NCI-H226 (cell line): ENCODE measurements at places on chromosomes 4 and X.

DNA sequence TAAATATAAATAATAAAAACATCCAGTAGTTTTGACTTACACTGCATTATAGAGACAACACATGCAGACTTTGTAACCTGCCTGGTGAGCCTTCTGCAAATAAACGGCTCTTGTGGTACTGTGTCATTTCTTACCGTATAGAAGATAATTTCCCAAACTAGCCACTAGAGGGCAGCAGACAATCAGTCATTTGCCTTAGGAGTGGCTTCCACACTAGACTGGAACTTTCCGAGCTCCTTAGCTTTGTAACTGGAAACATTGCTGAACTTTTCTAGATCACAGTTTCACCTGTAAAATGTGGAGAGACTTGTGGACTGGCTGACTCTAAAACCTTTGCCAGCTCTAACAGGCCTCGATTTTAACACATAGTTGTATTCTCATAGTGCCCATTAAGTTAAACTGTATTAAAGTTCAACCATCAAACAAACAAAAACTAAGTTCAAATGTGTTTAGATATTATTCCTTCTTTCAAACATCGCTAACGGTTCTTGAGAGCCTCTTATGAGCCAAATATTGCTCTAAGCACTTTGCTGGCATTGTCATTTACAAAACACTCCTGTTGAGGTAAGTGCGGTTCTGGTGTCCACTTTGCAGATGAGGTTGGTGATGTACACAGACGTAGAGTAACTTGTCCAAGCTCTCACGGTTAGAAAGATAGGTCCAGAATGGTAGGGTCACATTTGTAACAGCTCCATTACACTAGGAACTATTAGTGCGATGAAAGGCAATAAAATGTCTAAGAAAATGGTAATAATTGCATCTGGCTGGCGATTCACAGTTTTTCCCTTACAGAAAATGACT is 345.5 kb downstream of the ANK2 start:
- peak; percentile 35 for DNase-seq

- DNase-seq, result no peak
These were observed 274.9 kb downstream of the GASK1B start for GRCh38 chr4:157897855-157898370.

- no peak for DNase-seq
These were observed 2.4 kb upstream of the MORF4L2 start for GRCh38 chrX:103688946-103689345.

GRCh38 chr4:184624972-184625554 is 24.2 kb downstream of the CASP3 start:
- DNase-seq, result no peak

DNA sequence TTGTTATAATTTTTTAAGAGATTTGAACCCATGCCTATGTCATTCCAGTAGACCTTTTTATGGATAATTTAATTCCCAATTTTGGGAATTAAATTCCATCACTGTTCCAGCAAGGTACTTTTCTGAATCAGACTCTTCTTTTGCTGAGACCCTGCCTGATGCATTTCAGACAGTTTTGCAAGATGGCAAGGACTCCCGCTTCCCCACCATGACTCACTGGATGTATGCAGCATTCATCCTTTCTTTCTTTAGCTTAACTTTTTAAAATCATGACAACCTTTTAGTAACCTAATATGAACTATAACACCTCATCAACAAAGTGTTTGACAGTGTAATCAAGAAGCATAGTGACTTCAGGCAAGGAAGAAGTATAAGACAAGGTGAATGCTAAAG is 178.1 kb upstream of the LEF1 start:
- no peak for DNase-seq

GRCh38 chr4:1978741-1979476 is 29.9 kb downstream of the NELFA start:
- DNase-seq, result no peak

GRCh38 chrX:50978920-50979682 is 68.6 kb downstream of the BMP15 start:
- no peak for DNase-seq

DNA sequence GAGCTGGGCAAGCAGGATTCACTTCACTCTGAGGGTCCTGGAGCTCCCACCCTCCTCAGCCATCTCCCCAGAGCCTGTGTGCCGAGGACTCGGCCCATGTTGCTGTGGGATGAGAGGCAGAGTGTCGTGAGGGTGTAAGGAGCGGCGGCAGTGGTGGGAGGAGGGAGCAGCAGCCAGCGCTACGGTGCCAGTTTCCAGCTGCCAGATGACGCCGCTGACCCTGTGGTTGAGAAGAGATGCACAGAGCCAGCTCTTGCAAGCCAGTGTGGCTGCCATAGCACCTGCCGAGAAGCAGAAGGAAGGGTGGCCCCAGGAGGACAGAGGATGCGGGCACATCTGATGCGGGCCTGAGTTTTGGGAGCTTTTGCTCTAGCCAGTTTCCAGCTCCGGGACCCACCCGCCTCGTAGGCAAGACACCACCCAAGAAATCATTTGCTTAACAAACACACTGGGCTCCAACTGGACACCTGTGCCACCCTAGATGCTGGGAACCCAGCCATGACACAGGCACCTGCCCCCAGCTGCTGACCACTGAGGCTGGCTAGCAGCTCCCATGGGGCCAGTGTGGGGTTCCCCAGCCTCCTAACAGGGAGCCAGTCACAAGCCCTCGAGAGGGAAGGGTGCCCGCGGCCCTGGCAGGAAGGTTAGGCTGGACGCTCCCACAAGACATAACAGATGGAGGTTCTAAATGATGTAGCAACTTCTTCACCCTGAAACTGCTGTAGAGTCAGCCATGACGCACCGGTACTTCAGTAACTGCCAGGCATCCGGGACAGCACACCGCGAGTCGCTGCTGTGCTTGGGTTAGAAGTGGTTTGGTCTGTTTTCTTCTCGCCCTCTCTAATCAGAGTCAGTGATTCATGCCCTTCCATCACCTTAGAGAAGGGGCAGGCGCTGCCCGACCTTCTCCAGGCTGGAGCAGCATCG is 8.9 kb downstream of the MSANTD1 start:
- DNase-seq, result peak; percentile 47

DNA sequence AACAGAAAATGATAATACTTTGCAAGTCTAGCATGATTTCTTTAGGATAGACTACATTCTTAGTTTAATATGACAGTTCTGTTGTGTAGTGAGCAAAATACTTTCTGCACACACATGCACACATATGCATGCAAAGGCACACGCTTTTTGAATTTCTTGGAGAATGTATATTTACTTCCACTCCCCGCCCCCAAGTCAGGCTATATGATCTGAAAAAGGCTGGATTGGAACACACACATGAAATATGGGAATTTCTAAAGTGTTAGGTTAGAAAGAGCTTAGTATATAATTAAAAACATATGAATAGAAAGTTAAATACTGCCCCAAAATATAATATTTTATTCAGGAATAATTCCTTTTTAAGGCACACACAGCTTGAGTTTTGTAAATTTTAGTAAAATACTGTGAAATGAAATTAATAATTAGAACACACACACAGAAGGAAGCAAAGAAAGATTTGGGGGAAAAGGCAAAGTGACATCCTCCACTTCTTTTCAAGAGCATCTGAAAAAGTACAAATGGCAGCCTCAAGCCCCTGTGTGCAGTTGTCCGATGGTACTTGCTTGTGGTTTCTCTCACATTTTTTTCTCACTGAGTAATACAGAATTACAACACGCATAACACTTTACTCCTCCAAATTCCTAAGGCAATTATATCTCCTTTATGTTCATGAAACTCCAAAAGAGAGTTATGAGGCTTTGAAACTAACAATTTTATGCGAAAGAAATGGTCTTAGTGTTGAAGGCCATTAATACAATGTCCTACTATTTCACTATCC is 228.9 kb upstream of the ETNPPL start:
- DNase-seq, result peak; percentile 64

DNA sequence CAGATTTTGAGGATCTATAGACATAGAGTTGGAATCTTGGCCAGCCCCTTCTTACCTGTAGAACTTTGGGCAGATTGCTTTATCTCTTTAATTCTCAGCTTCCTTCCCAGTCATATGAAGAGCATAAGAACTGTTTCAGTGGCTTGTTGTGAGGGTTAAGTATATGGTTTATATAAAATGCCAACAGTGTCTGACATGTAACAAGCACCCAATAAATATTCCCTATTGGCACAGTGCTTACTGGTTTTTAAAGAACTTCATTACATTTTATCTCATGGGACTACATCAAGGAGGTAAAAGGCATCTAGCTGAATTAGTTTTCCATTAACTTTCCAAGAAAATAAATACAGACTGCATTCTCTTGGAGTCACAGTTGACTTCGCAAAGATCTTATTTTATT is 106.7 kb upstream of the LIMCH1 start:
- DNase-seq, result no peak

- no peak for DNase-seq
These were observed 38.2 kb upstream of the MYOZ2 start for GRCh38 chr4:119097282-119097900.

DNA sequence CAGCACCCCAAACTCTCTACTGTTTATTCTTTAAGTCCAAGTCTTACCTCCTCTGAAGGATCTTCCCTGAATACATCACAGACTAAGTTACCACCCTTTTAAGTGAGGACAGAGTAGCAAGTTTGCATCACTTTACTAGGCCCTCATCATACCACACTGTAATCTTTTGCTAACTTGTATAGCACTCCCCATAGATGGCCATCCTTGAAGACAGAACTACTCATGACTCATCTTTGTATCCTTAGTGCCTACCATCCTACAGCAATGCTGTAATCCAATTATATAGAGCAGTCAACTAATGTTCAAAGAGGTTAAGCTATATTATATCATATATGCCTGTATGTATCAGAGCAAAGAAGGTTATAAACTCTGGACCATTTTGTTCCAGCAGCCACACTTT is 101.4 kb downstream of the ADAMTS3 start:
- DNase-seq, result peak; percentile 27

- no peak for DNase-seq
These were observed 352.1 kb upstream of the GATB start for GRCh38 chr4:152112887-152113286.

GRCh38 chr4:40180356-40180755 is 16.5 kb upstream of the RHOH start:
- DNase-seq, result peak; percentile 20

- DNase-seq, result no peak
These were observed 97.1 kb downstream of the GPR143 start for GRCh38 chrX:9668537-9668936.

- peak; percentile 35 for DNase-seq
These were observed 9.4 kb downstream of the TASL start for GRCh38 chrX:30568136-30568535.

DNA sequence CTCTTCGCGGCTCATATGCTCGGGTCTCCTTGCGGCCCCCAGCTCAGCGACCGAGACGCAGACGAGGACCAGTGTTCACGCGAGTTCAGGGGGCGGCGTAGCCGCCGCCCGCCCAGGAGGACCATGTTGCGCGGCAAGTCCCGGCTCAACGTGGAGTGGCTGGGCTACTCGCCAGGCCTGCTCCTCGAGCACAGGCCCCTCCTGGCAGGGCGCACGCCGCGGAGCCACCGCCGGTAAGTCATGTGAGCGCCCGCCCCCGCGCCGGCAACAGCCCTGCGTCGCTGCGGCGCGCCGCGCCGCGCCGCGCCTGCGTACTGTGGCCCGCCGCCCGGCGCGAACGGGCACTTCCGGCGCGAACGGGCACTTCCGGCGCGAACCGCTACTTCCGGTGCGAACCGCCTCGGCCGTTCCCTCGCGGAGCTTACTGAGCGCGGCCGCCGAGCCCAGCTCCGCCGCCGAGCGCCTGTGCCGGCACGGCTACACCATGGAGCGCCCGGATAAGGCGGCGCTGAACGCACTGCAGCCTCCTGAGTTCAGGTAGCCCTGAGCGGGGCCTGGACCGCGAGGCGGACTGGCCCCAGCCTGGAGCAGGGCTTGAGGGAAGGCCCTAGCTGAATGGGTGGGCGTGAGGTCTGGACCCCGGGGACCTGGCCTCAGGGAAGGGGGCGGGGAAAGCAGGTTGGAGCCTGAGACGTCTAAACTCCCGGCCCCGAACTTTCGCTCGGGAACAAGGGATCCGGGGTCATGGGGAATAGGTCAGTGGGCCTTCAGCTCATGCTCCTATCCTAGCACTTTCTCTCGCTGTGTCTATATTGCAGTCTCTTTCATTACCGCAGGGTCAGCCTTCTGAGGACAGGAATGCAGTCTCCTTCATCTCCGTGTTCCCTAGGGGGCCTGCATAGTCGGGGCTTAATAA is at the start of gene VMA21:
Gene VMA21, plus strand, starts transcription at position 382 of the 916 bp plus-strand sequence. Its CDS starts 103 bp downstream, at position 485.
- peak; percentile 70 for DNase-seq

- no peak for DNase-seq
These were observed 1399.1 kb upstream of the PCDH7 start for GRCh38 chr4:29320947-29321620.

DNA sequence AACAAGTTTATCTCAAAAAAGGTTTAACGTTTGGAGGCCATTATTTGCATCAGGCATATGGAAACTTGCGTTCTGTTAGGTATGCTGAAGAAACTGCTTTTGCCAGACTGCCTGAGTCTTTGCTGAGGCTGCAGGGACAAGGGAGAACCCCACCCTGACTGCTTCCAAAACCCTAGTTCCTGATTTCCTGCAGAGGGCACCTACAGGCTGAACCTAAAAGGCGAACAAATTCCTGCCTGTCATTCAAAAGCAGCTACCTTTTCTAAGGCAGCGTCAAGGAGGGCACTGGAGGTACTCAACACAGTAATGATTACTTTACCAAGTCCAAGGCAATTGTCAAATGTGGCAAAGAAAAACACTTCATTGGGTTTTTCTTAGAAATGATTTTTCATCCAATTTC is 578 bp upstream of the CORIN start:
- DNase-seq, result no peak

DNA sequence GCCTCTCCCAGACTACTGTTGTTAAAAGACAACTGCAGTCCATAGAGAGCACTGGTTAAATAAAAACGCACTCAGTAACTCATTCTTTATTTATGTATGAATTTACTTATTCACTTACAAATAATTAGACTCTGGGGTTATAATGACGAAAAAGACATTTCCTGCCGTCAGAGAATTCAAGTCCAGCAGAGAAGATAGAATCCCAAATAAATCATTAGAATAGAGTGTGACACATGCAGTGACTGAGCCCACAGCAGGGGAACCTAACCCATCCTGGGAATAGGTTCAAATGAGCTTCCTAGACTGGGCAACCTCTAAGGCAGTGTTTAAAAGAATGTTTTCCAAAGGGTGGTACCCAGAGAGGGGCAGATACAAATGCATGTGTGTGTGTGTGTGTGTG is 53.9 kb downstream of the FGFBP1 start:
- no peak for DNase-seq

DNA sequence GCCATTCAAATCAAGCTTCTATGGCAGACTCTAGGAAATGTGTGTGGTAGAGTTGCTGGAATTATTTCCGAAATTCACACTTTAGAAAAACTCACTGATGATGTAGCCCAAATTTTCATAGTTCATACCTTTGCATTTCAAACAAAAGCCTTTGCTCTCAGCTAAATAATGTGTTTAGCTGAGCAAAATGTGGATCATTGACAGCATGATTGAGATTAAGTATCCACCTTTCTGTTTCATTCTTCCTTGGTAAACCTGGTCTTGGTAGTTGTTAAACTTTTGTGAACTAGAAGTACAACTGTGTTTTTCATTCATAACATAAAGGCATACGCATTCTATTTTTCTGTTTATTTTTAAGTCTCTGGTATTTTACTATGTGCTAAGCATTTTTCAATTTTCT is 7.2 kb downstream of the PCDH7 start:
- DNase-seq, result no peak
